ENCODE measurements at places on chromosomes 5 and 9.
A peak's percentile ranks its signal among the peaks of the same experiment; 100 is the strongest.

DNA sequence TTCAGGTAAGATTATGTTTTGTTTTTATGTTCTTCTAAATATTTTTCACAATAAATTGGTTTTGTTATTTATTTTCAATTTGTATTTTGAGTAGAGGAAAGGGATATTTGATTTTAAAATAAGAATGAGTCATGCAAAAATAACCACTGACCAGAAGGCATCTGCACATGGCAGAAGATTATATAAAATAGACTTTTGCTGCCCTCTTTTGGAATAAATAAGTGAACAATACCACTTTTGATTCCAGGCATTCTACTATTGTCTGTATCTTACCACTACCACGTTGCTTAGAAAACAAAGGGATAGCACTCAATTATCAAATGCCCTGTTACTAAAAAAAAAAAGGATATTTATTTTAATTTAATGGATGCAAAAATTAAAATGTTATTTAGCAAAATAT, 227.3 kb upstream of the ITGA1 start:
- peak; percentile 81 for DNase-seq

GRCh38 chr9:16352251-16352650, 518.2 kb downstream of the BNC2 start:
- DNase-seq = no peak

GRCh38 chr5:96753848-96754247, 53.9 kb downstream of the ERAP1 start:
- DNase-seq = no peak

DNA sequence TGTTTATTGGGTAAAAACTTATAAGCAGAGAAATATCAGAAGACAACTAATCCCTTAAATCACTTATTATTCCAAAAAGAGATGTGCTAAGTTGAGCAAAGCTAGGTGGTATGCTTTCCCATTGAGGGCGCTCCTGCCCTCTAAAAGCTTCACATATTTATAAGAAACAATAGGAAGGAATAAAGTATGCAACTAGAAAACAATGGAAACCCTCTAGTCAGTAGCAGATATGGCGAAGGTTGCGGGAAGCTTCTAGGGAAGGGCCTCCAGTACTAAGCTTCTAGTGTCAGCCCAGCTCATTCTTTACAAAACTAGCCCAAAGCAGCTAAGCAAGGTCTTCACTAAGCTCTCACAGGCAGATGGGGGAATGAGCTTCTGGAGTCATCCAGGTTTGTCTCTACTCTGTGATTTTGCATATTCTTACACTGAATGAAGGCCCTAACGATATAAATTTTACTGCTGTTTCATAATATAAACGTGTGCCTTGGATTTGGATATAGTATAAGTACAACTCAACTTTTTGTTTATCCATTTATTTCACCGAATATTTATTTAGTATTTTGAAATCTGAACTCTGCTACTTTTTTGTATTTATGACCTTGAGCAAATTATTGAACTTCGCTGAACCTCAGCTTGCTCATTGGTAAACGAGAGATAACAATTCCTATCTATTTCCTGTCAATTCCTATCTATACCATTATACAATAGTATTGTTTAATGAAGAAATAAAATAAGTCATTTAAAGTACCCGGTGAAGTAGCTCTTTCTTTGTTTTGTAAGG, 571.4 kb downstream of the ELAVL2 start:
- no peak for DNase-seq

DNA sequence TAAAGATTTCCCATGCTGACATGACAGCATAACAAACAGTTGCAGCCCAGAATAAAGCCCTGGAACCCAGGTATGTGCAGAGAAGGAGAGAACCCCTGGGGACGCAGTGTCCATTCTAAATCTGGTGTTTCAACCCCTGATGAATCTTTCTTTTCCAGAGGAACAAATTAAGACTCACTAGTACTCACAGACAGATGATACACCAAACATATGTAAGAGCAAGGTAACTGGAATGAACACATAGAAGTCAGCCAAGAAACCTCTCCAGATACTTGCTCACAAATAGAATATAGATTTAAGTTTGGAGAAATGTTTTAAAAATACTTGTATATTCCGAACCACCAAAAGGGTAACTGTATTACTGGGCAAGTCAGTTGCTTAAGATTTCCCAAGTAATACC, 130.8 kb upstream of the OTULINL start:
- no peak for DNase-seq

DNA sequence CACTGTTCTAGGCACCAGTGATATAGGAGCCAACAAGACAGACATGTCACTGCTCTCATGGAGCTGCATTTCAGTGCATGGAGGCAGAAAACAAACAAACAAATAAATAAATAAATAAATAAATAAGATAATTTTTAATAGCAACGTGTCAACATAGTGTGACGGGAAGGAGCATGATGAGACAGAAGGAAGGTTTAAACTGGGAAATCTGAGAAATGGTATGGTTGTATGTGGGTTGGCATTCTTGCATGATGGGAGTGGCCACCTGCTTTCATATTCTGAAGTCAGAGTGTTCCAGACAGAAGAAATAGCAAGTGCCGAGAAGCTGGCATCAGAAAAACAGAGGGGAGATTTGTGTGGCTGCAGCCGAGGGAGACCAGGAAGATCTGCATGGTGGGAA, at the start of gene PCA3:
Gene PCA3, plus strand, starts transcription at position 301 of the 400 bp plus-strand sequence.
- no peak for DNase-seq

Data from DMS53 (cell line).